ENCODE measurements at places on chromosomes 5 and 9. TPM values are rescaled to one million over a fixed set of nuclear protein-coding genes. Genes with fewer than 3 reads are reported as not detected.

Gene DND1
- total RNA-seq = 0.51 TPM

Gene HTR4
- 4.3 TPM for total RNA-seq

DNA sequence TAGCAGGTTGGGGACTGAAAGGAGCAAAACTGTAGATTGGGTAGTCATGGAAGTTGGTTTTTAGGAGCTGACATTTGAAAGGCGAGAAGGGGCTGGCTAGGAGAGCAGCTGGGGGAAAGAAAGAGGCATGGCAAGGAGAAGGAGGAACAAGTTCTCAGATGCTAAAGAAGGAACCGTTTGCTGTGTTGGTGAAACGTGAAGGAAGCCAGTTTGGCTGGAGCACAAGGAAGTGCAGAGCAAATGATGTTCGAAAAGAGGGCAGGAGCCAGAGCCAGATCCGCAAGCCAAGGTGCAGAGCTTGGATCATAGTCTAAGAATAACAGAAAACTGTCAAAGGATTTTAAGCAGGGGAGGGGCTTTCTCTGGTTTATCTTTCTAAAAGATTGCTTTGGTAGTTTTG, 276.6 kb downstream of the ASTN2 start:
- no peaks in the 10 kb centered on the region for H3K36me3 ChIP-seq
- no peaks in the 10 kb centered on the region for H3K27me3 ChIP-seq

DNA sequence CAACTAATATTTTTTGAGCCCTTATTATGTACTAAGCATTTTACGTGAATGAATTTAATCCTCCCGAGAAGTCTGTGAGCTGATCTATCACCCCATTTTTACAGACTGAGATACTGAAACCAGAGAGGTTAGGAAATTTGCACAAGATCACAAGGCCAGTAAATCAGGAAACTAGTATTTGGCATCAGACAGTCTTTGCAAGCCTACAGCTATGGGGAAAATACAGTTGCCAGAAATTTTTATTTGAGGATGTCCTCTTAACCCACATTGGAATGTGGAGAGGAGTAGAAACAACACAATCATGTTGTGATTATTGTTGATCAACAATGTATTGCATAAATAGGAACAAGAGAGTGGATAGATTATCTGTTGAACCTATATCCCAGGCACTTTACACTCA, 2.3 kb upstream of the SLC46A2 start:
- H3K27ac ChIP-seq = no peak overlapping the region
- no peak overlapping the region for H3K4me3 ChIP-seq

DNA sequence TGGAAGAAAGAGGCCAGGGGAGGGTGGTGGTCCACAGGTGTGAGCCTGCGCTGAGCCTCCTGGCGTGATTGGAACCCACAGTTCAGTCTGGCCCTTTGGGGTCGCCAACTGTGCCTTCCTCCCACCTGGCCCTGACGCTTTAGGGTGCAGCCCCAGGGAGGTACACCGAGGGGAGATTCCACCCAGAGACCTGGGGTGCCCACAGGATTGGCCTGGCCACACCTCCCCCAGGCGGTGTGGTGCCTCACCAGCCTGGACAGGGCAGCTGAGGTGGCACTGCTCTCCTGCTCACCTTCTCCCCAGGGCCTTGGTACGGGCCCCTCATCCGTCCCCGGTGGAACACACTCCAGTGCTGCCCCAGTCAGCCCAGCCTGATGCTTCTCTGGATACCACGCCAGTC, 1.0 kb upstream of the CLIC3 start:
- H3K4me3 ChIP-seq = no peak overlapping the region
- H3K27ac ChIP-seq = no peak overlapping the region
- no peaks in the 10 kb centered on the region for H3K4me1 ChIP-seq
- no peaks in the 10 kb centered on the region for H3K27me3 ChIP-seq
- DNase-seq = no peak
- H3K36me3 ChIP-seq = no peaks in the 10 kb centered on the region

Measured in right atrium auricular region (tissue), 2 donors.